ENCODE measurements at places on chromosomes 5 and 9.

DNA sequence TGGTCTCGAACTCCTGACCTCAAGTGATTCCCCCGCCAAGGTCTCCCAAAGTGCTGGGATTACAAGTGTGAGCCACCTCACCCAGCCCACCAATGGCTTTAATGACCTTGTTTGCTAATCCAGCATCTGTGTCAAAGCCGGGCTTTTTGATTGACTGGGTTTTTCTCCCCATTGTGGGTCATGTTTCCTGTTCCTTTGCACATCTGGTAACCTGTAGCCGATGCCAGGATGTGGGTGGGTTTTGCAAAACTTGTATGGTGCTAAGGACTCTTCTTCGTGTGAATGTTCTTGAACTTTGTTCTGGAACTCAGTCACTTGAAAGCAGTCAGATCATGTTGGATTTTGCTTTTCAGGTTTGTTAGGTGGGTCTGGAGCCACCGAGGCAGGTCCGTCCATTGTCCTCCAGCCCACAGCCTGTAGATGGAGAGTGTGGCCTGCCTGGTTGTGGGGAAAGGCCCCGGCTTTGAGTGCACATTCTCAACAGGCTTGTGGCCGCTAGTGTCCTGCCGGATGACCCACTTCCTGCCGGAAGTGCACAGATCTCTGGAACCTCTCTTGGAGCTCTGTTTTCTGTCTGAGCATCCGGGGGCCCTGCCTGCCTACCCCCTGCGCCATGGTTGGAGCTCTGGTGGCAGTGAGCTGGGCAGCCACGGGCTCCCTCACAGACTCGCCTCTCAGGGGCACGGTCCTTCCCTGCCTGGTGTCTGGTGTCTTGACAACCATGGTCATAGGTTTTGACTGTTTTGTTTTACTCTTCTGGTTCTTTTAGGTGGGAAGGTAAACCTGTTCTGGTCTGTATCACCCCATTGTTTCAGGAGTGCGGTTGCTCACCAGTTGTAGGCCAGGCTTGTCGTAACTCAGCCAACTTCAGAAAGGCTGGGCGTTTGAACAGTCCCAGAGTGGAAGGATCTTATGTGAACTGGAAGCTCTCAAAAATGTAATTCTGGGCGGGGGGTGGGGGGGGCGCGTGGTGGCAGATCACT, 69.6 kb upstream of the CACNA1B start:
- no peak for DNase-seq

DNA sequence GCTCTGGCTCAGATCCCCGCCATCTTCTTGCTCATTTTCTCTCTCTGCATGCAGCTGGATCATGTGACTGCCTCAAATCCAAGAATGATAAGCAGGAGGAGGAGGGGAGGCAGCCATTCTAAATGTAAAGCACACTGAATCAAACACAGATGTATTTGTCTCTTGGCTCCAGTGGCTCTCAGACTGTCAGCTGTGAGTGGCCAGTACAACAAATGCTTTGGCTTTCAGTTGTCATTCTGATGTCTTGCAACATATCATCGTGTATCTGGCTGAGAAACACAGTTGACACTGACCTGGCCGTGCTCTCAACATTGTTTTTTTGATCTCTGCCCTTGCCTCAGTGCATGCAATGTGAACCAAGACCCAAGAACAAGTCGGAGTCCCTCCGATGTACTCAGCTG, 233.1 kb downstream of the ADAMTSL1 start:
- DNase-seq, result no peak

- DNase-seq, result no peak
These were observed 84.6 kb downstream of the VCAN start for GRCh38 chr5:83556190-83556589.

GRCh38 chr5:109640976-109641375, 48.8 kb upstream of the MAN2A1 start:
- no peak for DNase-seq

- DNase-seq, result no peak
These were observed 156.4 kb upstream of the SMIM23 start for GRCh38 chr5:171629221-171629620.

DNA sequence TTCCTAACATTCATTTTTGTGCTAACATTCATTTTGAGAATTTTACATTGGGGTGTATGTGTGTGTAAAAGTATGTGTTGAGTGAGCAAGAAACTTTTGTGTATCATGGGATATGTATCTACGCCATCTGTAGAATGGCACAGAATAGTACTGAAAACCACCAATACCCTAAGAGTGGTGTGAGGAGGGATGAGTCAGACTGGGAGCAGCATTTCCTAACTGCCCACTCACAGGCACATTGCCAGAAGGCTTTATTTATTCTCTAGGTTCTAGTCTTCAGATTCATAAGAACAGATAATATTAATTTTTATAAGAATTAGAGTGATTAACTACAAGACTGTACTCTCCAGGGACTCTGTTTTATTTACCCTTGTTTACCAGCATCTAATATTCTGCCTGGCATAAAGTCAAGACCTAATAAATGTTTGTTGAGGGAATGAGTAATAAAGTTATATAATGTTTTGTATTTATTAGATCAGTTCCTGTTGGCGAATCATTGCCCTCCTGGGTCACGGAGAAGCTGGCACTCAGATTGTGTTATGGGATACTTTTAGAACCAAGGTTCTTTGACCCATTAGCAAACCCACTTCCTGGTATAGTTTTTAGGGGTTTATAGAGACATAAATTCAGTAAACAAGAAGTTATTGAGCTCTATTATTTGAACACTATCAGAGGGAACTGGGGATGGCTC, 159.1 kb upstream of the PPP2R2B start:
- DNase-seq, result no peak

- no peak for DNase-seq
These were observed 86.5 kb downstream of the ANGPTL2 start for GRCh38 chr9:127035948-127036347.

GRCh38 chr9:108579757-108580439, 275.9 kb downstream of the ACTL7B start:
- DNase-seq, result no peak

DNA sequence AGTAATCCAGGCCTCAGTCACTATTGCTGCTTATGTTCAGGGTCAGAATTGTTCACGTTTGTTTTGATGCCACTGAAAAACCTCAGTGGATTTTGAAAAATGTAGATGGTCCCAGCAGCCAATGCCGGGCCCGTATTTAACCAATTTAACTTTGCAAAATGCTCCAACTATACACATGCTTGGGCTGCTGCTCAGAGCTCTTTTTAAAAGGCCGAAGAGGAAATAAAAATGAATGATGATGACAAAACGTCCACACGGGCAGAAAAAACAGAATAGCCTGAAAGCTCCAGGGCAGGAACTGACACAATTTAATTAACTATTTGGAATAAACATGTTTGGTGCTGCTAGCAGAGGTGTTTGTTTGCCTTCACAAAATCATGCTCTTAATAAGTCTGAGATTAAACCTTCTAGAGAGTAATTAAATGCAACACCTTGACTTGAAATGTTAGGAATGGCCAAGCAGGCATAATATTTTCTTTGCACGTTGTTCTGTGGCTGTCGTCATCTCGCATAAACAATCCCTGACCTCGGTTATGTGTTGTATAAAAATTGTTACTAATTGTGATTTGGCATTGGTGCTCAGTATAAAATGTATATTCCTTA, 152.7 kb downstream of the SLIT3 start:
- no peak for DNase-seq

GRCh38 chr9:6632516-6633183, 12.9 kb downstream of the GLDC start:
- DNase-seq, result no peak

- no peak for DNase-seq
These were observed 2.6 kb upstream of the CCL27 start for GRCh38 chr9:34665067-34665380.

GRCh38 chr9:23821375-23822181, 4.5 kb downstream of the ELAVL2 start:
- DNase-seq, result no peak

- DNase-seq, result no peak
These were observed 488 bp upstream of the MCTP1 start for GRCh38 chr5:95285409-95285755.

DNA sequence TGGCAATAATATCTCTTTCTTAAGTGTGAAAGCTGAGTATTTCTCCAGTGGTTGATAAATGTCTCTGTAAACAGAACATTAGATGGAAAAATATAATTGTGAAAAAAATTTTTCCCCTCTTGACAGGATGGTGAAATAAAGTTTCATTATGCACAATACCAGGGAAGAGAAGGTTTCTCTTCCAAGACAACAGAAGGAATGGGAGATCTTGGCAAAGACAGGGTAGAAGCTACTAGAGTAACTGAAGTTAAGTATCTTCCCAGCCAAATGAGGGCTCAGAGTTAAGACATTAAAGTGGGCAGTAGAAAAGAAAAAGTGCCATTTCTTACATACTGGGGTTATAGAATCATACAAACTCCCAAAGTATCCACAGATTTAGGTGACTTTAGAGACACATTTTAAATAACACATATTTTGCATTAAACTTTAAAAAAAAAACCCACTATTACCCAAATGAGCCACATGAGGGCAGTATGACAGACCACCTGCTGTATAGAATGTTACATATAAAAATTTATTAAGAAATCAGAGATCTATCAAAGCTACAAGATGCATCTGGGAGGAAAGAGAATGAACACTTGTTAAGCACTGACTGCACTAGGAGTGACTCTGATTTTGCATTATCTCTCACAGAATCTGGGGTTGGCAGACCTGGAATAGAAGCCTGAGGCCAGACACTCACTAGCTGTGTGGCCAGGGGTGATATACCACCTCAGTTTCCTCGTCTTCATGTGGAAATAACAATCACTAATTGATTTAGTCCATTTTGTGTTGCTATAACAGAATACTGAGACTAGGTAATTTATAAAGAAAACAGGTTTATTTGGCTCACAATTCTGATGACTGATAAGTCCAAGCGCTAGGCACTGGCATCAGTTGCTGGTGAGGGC, 98.5 kb downstream of the ARSB start:
- no peak for DNase-seq

DNA sequence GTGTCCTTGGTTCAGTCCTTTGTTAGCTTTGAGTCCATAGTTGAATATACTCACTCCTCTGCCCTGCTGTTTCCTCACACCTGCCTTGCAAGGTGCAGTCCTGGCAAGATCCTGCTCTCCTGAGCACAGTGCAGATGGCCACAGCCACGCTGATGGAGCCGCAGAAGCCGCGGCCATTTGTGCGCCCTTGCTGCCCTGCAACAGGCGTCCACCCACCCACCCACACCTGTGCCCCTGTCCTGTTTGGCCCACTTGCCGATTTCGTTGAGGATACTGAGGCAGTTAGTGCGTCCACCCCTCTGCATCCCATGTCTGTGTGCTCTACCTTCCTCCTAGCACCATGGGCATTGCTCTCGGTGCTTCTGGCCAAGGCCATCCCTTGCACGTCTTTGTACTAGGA, 51.1 kb upstream of the LRRTM2 start:
- no peak for DNase-seq

DNA sequence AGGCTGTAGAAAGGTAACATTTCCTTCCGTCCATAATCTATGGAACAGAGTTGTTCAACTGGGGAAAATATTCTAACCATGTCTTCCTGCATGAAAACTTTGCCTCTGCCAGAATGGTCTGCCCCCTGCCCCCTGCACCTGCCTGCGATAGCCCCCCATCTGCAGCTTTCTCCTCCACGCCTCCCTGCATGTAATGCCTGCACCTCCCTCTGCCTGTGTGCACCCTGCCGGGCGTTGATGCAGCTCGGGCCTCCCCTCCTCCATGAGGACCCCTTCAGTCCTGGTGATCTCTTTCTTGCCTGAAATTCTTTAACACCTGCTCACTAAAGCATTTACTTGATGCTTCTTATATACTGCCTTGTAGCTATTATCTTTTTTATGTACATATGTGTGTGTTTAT, 266.2 kb downstream of the ARHGEF28 start:
- no peak for DNase-seq

- DNase-seq, result no peak
These were observed 46.1 kb upstream of the NEURL1B start for GRCh38 chr5:172594867-172595466.

DNA sequence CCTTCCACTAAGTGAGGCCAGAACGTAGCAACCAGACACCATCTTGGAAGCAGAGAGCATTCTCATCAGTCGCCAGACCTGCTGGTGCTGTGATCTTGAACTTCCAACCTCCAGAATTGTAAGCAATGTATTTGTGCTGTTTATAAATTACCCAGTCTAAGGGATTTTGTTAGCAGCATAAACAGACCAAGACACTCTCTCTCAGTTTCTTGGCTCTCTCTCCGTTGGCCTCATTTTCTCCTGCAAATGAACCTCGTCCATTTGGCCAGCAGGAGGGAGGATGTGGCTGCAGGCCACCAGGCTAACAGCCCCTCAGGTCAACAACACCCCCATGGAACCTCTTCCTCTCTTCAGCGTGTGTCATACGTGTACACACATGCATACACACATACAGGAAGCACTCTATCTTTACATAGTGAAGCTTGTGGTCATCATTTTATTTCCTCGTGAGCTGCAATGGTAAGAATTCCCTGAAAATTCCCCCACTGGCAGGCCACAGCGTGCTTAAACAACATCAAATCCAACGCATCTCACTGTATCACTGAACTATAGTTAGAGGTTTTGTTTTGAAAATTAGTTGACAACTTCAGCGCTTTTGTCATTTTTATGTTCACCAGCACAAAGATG, 62.8 kb upstream of the PPP1R26 start:
- no peak for DNase-seq

DNA sequence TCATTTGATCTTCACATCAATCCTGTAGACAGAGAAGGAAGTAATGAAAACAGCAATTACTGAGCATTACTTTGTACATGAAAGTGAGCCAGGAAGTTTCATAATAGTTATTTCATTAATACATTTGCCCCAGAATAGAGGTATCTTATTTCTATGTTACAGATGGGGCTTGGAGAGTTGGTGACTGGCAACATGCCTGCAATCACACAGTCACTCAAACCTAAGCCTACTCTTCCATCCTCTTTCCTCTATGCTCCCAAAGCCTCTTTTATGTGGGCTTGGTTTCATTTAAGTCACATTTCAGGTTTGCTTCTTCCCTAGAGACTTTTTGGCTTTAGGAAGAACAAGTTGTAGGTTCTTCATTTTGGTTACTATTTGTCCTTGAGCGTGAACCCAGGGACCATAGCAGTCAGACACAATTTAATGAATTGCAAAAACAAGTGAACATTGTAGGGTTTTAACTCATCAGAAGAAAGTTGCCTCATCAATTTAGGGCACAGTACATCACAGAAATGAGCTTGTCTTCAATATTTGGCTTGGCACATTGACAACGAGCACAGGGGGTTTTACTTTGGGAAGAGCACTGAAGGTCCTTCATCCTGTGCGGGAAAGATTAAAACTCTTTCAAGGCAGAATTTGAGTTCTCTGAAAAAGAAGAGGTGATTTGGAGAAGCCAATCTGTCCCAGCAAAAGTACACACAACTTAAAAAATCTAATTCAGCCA, 381.1 kb downstream of the TMEM38B start:
- no peak for DNase-seq

DNA sequence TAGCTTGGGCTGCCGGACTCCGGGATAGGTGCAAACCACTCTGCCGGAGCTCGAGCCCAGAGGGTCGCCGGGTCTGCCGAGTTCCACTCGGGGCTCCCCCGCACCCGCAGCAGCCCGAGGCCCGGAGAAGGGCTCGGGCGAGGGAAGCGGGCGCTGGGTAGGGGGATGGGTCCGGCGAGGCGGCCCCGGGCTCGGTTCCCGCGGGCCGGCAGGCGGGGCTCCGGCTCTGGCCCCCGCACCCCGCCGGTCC, 507 bp downstream of the RICTOR start:
- DNase-seq, result no peak

Data from NCI-H187 treated with DMSO at 0.1 percent for 48 hours (cell line).